ENCODE measurements at places on chromosomes 13 and 19.

DNA sequence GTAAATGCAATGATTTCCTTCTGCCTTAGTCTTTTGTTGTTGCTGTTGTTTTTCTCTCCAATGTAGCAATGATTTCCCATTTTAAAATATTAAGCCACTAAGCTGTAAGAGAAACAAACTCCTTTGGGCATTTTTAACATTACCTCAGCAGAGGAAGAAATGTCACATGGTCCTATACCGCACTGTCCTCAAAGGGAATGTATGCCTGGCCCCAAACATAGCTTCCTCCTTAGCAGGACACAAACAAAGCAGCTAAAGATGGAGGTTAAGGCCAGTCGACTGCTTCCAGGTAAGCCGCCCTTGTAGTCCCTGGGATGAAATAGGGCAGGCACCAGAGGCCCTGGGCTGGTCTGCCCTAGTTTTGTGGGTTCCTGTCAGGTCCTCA lies 249.0 kb downstream of the TSHZ3 start:
- DNase-seq = no peak

- no peak for DNase-seq
Measured at GRCh38 chr19:384799-385169, 24.2 kb downstream of the C2CD4C start.

GRCh38 chr19:56301155-56301554 lies 13.5 kb downstream of the ZSCAN5A start:
- no peak for DNase-seq

GRCh38 chr19:16259385-16260159 lies 61.9 kb downstream of the AP1M1 start:
- DNase-seq = no peak

DNA sequence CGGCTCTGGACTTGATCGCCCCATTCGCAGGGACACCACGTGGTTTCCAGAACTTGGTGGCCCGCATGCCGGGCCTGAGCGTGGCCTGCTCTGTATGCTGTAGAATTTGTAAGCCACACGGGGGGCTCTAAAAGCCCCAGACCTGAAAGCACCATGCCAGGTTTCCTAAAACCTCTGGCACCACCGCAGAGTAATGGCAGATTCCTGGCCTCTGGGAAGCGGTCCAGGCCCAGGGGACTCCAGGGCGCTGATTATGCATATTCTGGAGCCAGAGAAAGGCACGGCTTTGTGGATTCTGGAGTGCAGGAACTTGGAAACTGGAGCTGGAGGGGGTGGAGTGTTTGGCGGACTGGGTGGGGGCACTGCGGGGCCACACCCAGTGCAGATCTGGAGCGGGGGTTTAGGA lies 3.7 kb downstream of the FTL start:
- DNase-seq = no peak

GRCh38 chr13:26563713-26564112 lies 6.2 kb downstream of the WASF3 start:
- DNase-seq = no peak

DNA sequence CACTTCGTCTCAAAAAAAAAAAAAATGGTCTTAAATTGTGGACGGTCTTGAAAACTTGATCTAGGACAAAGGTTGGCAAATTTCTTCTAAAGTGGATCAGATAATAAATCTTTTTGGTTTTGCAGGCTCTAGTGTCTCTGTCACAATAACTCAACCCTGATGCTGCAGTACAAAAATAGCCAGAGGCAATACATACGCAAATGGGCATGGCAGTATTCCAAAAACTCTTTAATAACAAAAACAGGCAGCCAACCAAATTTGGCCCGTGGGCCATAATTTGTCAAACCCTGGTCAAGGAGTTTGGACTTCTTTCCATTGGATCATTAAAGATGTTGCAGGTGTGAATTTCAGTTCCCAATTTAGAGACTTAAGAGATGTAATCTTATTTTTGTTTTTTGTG lies 93.5 kb upstream of the MRI1 start:
- DNase-seq = no peak

- no peak for DNase-seq
Measured at GRCh38 chr19:16637535-16637934, 9.5 kb upstream of the MED26 start.

- peak; percentile 83 for DNase-seq
Measured at GRCh38 chr19:56671613-56671994, at the start of gene ZNF835. ZNF835 (minus strand) TSS chr19:56671757; CDS start chr19:56665198, 6,559 bp downstream.

GRCh38 chr13:32726374-32727037 lies 140.3 kb downstream of the PDS5B start:
- DNase-seq = no peak

- DNase-seq = no peak
Measured at GRCh38 chr13:30163441-30163840, 143.9 kb downstream of the KATNAL1 start.

DNA sequence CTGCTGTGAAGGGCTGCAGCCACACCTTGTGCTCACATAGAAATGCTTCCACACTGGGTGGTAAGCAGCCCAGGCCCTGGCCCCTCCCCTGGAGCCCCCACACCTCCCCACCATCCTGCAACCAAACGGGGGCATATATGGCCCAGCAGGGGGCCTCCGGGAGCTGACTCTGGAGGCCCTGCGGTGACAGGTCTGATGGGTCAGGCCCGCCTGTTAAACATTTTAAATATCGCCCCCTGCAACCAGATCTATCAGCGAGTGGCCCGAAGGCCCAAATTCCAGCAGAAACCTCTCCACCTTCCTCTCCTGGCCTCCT lies 48.0 kb upstream of the KATNAL1 start:
- peak; percentile 63 for DNase-seq

DNA sequence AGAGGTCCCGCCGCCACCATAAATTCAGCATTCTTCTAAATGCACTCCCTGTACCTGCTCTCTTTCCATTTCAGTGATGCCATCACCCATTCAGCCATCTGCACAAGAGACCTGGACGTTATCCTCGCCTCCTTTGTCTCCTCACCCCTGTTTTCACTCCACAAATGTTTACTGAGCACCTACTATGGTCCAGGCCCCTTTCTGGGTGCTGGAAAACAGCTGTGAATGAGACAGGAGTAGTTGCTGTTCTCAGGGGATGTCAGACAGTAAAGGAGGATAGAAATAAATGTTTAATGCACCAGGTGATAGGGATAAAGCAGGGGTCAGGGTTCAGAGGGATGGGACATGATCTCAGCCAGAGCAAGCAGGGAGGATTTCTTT lies 3.3 kb downstream of the AP1M1 start:
- DNase-seq = no peak

- DNase-seq = no peak
Measured at GRCh38 chr13:44421853-44422525, 48.4 kb downstream of the SERP2 start.

DNA sequence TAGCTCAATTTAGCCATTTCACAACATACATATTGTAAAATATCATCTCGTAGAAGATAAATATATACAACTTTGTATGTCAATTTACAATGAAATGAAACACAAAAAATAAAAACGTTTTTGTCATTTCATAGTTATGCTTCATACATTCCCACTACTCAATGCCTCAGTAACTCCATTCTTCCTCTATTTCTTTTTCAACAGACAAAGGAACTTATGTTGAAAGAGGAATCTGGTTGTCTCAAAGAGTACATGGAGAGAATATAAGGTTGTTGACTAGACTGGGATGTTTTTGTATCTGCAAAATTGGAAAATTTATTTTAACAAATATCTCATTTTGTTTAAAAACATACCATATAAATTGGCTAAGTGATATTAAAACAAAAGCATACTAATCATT lies 12.8 kb downstream of the KCTD12 start:
- DNase-seq = no peak

- DNase-seq = peak; percentile 95
Measured at GRCh38 chr19:49664171-49665035, 1.3 kb downstream of the IRF3 start.

- peak; percentile 42 for DNase-seq
Measured at GRCh38 chr19:51407511-51408131, 9.8 kb downstream of the SIGLEC10 start.

- DNase-seq = no peak
Measured at GRCh38 chr13:35630551-35631275, 154.2 kb upstream of the MAB21L1 start.

- no peak for DNase-seq
Measured at GRCh38 chr13:19888799-19889198, 25.4 kb upstream of the ZMYM5 start.

- no peak for DNase-seq
Measured at GRCh38 chr19:9850235-9850959, 15.3 kb downstream of the PIN1 start.

- no peak for DNase-seq
Measured at GRCh38 chr13:62371737-62372136, 956.1 kb upstream of the PCDH20 start.

- no peak for DNase-seq
Measured at GRCh38 chr13:50932091-50932490, 22.5 kb downstream of the RNASEH2B start.

- no peak for DNase-seq
Measured at GRCh38 chr19:5114727-5115126, 145.8 kb downstream of the KDM4B start.

DNA sequence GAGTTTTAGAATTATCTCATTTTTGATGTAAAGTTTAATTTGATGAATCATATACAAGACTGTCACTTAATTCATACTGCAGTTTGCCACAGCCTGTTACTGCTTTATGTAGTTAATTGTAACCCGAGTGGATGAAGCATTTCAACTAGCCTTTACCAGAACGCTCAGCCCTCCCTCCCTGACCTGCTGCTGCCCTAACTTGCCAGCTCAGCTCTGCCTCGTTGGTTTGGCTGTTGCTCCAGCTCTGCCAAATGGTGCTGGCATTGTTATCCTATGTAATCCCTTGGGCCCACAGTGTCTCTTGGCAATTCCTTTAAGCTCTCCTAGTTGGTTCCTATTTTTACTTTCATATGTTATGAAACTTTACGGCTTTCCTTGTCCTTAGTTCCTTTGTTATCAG lies 113.3 kb downstream of the LMO7 start:
- DNase-seq = no peak

DNA sequence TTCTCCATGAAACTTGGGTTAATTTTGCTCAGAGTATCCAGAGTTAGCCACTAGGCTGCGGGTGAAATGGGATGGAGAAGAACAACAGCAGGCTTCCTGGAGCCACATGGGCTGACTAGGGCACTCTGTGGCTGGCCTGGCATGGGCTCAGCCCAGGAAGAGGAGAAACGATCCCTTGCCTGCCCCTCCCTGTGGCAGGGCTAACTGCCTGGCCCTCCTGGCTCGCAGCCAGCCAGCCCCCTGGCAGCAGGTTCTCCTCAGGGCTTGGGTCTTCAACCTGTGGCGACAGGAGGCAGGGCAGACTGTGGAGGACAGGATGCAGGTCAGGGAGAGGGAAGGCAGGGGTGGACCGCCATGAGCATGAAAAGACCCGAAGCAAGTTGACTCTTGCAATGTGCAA lies 78.7 kb upstream of the GPR183 start:
- DNase-seq = peak; percentile 23

- no peak for DNase-seq
Measured at GRCh38 chr13:97174638-97175037, 47.5 kb upstream of the MBNL2 start.

DNA sequence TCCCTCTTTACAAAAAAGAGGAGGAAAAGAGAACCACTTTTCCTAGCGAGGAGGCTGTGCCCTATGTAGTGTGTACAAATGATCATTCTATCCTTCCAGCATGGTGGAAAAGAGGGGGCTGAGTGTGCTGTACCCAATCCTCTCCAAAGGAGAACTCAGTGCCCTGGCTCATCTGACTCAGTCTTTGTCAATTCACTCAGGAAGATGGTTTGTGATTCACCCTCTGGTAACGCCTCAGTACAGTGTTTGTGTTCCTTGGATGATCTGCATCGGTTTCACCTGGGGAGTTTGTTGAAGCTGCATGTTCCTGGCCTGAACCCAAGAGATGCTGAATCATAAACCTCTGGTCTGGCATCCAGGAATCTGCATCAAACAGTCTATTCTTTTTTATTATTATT lies 18.3 kb upstream of the ENOX1 start:
- DNase-seq = peak; percentile 35

DNA sequence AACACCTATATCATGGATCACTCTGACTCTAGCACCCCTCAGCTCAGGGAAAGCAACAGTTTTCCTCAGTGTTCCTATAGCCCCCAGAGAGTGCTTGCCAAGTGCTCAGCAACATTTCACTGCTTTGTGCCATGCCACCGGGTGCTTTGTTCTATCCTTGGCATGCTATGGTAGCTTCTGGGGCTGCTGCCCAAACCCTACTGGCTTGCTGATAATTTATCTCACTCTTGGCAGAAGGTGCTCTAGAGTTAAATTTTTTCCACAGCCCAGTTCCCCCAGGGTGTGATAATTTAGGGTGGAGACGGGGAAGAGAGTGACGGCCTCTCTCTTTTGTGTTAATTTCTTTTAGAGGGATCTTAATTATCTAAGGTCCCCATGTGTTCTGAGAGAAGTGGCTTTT lies 12.6 kb upstream of the CSNK1A1L start:
- DNase-seq = no peak

DNA sequence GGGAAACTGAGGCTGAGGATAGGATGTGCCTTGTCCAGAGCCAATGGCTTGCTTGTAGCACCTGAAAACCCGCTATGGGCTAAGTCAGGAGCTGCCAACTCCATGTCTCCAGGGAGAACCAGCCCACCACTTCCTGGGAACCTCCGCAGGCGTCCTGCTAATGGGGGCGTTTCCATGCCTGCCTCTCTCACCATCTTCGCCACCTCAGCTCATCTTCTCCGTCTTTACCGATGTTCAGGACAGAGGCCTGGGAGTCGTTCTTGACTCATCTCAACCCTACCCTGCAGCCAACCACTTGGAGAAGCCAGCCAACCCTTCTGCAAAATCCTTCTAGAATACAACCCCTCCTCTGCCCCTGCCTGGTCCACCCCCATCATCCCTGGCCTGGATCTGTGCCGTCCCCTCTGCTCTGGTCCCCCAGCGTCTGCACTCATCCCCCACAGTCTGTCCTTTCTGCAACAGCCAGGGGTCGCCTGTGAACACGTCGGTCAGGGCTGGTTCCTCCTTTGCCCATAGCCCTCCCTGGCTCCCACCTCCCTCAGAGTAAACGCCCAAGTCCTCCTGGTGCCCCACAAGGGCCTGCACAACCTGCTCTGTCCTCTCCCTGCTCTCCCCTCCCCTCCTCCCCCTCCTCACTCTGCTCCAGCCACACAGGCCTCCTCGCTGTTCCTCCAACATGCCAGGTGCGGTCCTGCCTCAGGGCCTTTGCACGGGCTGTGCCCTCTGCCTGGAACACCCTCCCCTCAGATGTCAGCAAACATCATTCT lies 31.0 kb downstream of the PTPRS start:
- no peak for DNase-seq

GRCh38 chr19:56087647-56088496 lies 33.2 kb downstream of the ZNF787 start:
- DNase-seq = no peak

DNA sequence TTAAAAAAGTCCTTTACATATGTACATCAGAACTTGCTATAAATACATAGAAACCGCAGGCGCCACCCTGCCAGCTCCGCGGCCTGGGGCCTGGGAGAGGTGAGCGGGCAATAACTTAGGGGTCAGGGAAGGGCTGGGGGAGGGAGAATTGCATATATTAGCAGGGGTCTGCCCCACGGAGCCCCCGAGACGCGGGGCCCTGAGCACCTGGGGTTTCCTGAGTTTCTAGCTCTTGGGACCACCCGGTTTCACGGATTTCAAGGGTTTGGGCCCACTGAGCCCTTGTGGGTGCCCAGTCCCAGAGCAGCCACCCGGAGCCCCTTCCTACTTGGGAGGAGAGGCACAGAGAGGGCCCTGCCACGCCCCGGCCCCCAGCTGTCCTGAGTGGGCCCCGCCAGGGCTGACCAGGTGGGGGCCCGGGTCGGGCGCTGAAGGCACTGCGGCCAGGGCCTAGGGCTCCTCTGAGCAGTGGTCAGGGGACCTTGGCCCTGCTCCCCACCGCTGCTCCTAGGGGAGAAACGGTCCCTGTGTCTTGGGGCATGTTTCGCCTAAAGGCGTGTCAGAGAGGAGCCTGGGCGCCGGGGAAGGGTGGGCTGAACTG lies 4.0 kb downstream of the GPX4 start:
- no peak for DNase-seq

Data from activated T-cell treated with anti-CD3 and anti-CD28 coated beads, Interleukin-2, amount 50 U/mL, for 48 hours (primary cell).